Placental pericyte (primary cell): ENCODE measurements at places on chromosomes 1 and 21. TPM values are rescaled to one million over a fixed set of nuclear protein-coding genes. Genes with fewer than 3 reads are reported as not detected.

The NBPF20 gene
- total RNA-seq, result 1.8 and 4.3 TPM in 2 replicates

The VSIG8 gene
- total RNA-seq, result 0.22 and 0.43 TPM in 2 replicates

The TOR1AIP2 gene
- 93.2 and 172 TPM in 2 replicates for total RNA-seq

The ALX3 gene
- not detected in 2 replicates for total RNA-seq

The EPRS1 gene
- 164 and 176 TPM in 2 replicates for total RNA-seq

The AADACL4 gene
- total RNA-seq, result not detected in 2 replicates

The MYBPH gene
- total RNA-seq, result 0.88 and 1.4 TPM in 2 replicates
